ENCODE measurements at places on chromosomes 6 and 20.

DNA sequence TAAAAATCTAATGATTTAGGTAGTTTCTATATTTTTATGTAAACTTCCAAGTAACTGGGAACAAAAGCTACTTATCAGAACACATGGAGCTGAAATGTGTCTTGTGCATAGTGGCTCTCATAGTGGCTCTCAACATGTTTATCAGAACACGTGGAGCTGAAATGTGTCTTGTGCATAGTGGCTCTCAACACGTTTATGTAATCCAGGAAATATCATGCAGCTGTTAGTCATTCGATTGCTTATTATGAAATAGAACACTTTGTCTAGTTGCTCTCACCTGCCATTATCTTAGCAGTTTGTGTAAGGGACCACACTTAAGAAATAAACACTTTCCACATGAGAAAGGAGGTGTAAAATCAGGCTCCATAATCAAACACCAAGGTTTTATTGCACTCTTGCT is 119.2 kb upstream of the ASCC3 start:
- no peak for DNase-seq

DNA sequence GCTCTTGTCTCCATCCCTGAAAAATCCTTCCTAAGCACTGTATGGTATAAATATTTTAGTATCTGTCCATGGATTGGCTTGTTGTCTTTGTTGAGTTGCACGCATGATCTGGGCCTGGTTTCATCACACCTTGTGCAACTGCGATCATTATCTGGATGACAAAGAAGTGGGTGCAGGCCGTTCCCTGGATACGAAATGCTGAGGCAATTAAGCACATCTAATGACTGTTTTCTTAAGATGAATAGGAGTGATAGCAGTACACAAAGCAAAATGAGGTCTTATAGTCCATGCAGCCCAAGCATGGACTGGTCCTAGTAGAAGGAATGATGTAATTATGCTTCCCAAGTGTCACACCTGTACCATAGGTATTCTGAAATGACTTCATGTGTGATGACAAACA is 47.8 kb downstream of the SLC35D3 start:
- DNase-seq: no peak

- DNase-seq: peak; percentile 26
Measured at GRCh38 chr6:119312875-119313338, 36.7 kb downstream of the MAN1A1 start.

- no peak for DNase-seq
Measured at GRCh38 chr6:83960664-83961063, 72.9 kb upstream of the MRAP2 start.

GRCh38 chr20:62413025-62413570 is 6.0 kb upstream of the CABLES2 start:
- no peak for DNase-seq

GRCh38 chr6:34358389-34358905 is 34.0 kb downstream of the NUDT3 start:
- no peak for DNase-seq

DNA sequence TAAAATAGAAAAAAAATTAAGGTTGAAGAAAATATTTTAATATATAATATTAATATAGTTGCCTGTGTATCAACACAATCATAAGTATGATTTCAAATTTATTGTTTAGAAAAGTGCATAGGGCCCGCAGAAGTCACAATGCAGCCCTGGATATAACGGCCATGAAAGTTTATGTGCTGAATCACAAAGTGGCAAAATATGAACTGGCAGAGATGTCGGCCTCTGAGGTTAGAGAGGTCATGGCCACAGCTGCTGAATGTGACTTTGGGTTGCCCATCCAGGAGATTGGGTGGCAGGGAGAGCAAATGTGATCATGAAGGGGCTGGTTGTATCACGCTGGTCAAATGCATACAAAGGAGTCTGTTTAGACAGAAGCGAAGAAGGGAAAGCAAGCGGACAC is 35.7 kb downstream of the COL11A2 start:
- DNase-seq: no peak

DNA sequence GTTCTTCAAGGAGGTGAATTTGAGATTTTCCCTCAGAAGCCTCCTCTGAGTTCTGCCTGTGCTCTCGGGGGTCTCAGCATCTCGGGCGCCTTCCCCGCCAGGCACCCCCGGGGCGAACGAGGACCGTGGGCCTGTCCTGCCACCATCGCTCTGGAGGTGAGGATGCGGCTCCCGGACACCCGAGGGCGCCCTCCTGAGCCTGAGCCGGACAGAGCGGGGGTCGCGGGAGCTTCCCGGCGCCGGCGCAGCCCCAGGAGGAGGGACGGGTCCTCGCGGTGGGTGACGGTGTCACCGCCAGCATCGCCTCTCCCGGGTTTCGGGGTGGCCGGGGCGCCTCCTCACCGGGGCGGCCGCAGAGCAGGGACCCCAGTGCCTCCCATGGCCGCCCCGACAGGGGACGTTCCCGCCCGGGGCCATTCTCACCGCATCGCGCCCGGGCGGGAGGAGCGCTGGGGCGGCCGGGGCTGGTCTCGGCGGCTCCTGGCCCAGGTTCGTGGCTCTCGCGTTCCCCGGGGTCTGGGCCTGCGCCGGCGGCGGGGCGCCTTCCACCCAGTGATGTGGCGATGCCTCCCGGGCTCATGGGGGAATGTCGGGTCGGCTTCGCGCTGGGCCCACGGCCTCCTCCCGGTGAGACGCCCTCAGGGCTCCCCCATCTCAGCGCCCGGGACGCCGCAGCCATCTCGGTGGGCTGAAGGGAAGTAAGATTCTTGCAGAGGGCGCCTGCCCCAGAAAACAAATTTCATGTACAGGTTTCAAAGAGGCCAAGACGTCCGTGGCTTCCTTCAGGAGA is 210.5 kb downstream of the ERMARD start:
- DNase-seq: peak; percentile 19

DNA sequence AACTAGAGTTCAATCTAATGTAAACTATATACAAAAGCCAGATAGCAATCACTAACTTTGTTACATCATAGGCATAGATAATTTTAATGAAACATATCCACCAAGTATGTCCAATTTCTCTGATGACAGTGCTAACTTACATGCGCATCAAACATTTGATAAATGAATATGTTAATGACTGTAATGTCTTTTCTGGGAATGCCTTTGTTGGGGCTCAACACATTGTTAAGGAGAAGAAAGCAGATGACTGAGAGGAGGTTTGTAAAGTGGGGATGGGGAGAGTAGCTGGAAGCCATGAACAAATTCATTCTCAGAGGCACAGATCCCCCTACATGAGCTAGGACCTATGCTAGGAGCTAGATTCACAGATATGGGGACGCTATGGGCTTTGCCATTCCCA is 950.0 kb downstream of the KIF16B start:
- DNase-seq: no peak

GRCh38 chr6:159682295-159682694 is 10.7 kb downstream of the SOD2 start:
- DNase-seq: no peak

GRCh38 chr20:24771542-24772061 is 177.5 kb upstream of the CST7 start:
- no peak for DNase-seq

GRCh38 chr20:59300333-59301081 is at the start of gene EDN3:
Gene EDN3 (plus strand): TSS chr20:59300611. CDS start chr20:59300813, 202 bp downstream.
- DNase-seq: no peak
